Activated naive CD4-positive, alpha-beta T cell treated with anti-CD3 and anti-CD28 coated beads, Interleukin-2, amount 50 U/mL, for 72 hours (primary cell): ENCODE measurements at places on chromosomes 11 and 22. TPM values are rescaled to one million over a fixed set of nuclear protein-coding genes. Genes with fewer than 3 reads are reported as not detected.

Gene GALR3
- not detected for total RNA-seq

Gene CD6
- 339 TPM for total RNA-seq

DNA sequence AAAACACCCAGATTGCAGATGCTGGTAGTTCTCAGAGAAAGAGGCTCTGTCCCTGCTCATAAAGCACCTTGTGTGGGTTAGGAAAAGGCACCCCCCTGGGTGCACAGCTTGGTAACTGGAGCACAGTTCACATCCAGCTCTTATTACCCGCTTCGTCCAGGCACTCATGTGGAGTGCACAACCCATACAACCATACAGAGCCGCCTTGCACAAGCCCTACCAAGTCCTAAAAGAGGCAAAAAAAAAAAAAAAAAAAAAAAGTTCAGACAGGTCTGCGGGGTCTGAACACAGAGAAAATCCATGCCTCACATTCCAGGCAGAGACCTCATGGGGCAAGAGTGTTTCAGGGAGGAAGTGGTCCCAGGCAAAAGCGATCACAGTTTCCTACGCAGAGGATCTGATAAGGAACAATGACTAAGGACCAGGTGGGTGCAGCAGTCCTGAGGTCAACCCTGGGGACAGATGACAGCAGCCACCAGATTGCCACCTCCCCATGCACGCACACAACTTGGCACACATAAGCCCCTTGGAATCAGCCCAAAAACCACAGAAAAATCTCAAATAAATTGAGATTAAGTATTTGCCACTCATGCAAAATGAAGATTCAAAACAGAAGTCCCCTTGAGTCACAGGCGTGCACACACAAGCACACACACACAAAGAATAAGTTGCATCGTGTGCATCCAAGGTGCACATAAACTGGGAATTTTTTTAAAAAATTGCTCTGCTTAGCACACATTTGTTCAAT is 12.3 kb downstream of the MB start:
- no peak for DNase-seq

- no peak for DNase-seq
Observed at GRCh38 chr11:89442801-89443200, 48.4 kb downstream of the NOX4 start.

DNA sequence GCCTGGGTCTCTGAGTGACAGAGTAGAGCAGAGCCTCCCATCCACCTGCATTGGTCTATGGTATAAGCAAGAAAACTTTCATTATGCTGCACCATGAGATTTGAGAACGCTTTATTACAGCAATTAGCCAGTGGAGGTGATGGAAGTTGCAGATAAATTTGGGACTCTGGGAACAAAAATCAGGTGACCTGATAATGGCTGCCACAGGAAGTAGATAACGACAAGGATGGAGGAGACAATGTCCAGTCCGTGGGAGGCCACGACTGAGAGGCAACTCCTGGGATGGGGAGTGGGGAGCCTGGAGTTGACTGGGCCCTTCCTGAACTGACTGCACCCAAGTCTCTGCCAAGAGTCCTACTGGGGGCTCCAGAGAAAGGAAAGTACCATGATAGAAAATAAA is 4.7 kb downstream of the MRGPRD start:
- no peak for DNase-seq
